Renal cortical epithelial cell (primary cell): ENCODE measurements at places on chromosomes 13 and 19. TPM values are rescaled to one million over a fixed set of nuclear protein-coding genes. Genes with fewer than 3 reads are reported as not detected.
A peak's percentile ranks its signal among the peaks of the same experiment; 100 is the strongest.

Gene VSTM2B
- not detected in 2 replicates for total RNA-seq

DNA sequence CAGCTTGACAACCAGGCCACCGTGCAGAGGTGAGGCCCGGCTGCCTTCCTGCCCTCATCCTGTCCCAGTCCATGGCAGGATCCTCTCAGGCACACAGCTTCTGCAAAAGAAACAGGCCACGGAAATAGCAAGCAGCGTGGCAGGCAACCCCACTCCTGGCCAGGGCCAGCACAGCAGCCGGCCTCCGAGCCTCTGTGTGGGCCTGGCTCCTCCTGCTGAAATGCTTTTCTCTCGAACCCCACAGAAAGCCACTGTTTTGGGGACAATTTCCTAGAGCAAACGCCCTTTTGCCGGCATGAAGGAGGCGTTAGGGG, 39.5 kb upstream of the F7 start:
- no peak for DNase-seq

DNA sequence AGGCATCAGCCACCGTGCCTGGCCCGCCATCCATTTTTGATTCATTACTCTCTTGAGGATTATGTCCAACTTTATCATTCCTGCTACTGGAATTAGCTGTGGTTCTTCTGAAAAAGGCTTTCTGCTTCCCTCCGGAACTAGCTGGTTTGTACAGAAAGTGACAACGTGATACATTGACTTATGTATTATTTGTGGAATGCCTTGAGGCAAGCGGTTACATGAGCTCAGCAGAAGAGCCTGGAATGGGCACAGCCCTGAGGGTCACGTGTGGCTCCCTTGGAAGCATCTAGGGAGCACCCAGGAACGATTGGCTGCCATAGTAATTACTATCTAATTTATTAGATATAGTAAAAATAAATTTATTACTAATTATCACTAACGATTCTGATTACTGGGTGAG, 14.4 kb upstream of the RETN start:
- DNase-seq = no peak

Gene FLT3
- under 0.01 and 0.17 TPM in 2 replicates for total RNA-seq

- DNase-seq = no peak
These were observed 199.5 kb downstream of the ATP8A2 start for GRCh38 chr13:25571237-25571636.

GRCh38 chr19:570937-571565, 1.3 kb upstream of the BSG start:
- peak; percentile 41 for DNase-seq

Gene WDR88
- total RNA-seq = not detected in 2 replicates

DNA sequence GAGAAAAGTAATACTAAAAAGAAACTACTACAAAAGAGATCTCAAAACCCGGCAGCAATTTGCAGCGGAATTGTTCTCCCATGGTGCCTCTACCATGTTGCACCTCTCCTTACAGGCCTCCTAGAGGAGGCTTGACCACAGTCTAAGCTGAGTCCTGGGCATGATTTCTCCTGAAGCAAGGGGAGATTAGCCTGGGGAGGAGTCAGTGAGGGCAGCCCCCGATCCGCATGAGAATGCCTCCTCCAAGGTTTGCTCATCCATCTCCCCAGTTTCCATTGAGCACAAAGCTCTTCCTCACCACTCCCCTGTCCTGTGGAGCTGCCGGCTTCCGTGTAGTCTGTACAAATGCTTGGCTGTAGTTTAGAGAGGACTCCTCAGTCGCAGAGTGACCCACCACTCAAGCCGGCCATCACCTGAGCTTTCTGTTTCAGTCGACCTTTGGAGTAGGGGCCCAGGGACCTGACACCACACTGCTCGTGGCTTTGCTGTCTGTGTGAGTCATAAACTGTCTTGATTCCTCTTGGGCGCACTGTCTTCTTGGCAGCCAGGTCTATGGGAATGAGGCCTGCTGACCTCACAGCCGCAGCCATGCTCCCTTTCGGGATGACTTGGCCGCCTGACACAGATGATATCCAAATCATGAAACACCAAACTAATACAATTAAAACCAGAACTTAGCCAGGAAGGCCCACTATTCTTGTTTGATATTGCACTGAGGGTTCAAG, 72.3 kb downstream of the C1QTNF9 start:
- DNase-seq = no peak

- peak; percentile 41 for DNase-seq
These were observed 145.1 kb downstream of the PCCA start for GRCh38 chr13:100234006-100234405.

DNA sequence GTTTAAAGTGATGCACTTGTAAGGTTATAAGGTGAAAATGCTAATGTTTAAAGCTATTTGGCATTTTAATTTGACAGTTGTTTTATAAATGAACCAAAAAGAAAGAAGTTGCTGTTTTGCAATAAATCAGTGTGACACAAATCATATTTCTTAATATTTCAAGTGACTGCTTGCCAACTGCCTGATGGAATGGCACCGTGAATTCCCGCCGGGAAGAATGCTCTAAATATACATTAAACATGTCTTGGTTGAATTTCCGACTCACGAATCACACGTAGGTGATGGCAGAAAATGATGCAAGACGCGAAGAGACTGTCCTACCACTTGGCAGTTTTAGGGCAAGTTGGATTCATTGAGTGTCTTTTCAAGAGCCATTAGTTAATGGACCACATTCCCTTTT, 3.1 kb upstream of the GJB2 start:
- no peak for DNase-seq

DNA sequence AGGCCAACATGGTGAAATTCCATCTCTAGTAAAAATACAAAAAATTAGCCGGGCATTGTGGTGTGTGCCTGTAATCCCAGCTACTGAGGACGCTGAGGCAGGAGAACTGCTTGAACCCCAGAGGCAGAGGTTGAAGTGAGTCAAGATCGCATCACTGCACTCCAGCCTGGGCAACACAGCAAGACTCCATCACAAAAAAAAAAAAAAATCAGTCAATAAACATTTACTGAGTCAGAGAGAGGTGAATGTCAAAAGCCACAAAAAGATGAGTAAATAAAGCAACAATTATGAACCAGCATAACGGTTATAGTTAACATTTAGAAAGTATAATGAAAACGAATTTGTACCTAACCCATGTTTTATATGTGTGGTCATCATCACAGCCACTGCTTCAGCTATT, 23.1 kb downstream of the PSPC1 start:
- DNase-seq = no peak

DNA sequence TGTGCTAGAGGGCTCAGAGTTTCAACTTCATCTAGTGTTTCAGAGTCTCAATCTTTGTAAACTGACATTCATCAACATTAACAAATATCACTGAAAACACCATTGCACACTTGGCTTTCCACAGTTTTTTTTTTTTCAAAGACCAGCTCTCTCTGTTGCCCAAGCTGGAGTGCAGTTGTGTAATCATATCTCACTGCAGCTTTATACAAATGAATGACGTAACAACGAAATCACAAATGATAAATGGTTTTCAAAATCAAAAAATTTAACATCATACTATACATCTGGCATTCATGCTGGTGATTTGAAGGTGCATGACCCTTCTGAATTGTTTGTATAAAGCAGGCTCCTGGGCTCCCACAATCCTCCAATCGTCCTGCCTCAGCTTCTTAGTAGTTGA, 248.0 kb upstream of the TMTC4 start:
- no peak for DNase-seq

DNA sequence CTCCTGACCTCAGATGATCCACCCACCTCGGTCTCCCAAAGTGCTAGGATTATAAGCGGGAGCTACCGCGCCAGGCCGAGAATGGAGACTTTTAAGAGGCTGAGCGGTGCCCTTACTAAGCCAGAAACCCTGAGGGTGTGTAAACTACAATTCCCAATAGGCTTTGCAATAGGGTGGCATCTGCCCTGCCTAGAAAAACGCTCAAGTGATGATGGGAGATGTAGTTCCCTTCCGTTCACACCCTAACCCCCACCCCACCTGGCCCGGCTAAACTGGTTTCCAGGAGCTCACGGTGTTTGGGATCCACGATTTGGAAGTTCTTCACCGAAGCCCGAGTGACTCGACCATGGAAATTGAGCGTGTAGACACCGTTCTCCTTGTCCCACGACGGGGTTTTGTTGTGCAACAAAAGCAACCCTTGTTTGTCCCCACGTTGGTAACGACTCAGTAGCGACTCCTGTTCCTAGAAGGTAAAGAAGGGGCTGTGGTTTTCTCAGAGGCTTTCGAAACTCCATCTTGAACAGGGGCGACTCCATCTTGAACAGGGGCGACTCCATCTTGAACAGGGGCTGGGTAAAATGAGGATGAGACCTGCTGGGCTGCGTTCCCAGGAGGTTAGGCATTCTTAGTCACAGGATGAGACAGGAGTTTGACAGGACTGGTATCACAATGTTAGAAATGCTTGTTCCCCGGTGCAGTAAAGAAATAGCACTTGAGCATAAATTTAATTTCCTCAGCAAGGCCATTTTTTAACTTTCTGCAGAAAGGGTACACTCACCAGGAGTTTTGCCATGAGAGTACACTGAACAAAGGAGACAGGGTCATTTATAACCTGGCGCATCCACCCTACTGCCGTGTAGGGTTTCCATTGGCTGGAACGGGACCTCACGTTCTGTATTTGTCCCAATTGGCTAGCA, 9.8 kb downstream of the PPP1R15A start:
- no peak for DNase-seq

- DNase-seq = no peak
These were observed 176.9 kb downstream of the TBC1D4 start for GRCh38 chr13:75305059-75305458.

Gene OLFM4
- 0.20 and 0.87 TPM in 2 replicates for total RNA-seq

Gene PET100
- 15.3 and 27.6 TPM in 2 replicates for total RNA-seq

- no peak for DNase-seq
These were observed 1.3 kb upstream of the SHANK1 start for GRCh38 chr19:50720921-50721381.

- no peak for DNase-seq
These were observed 199.2 kb downstream of the LACC1 start for GRCh38 chr13:44078806-44079376.

GRCh38 chr13:25232937-25233515, 54.3 kb downstream of the MTMR6 start:
- peak; percentile 63 for DNase-seq

DNA sequence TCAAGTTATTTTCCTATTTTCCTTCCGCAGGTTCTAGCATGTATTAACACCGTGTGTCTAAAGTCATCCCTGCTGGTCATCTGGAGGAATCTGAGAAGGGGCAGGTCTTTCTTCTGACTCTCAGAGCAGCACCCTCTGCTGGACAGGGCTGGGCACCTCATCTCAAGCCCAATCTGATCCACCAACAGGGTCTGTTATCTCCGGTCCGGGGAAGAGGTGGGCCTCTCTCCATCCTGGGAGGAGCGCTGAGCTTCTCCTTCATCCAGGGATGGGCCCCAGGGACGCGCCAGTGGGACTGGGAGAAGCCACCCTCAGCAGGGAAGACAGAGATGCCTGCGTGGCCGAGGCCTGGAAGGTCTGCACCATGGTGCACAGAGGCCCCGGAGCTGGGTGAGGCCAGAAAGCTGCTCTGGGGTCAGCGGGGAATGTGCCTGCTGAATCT, 26.0 kb upstream of the ZNF331 start:
- peak; percentile 19 for DNase-seq

DNA sequence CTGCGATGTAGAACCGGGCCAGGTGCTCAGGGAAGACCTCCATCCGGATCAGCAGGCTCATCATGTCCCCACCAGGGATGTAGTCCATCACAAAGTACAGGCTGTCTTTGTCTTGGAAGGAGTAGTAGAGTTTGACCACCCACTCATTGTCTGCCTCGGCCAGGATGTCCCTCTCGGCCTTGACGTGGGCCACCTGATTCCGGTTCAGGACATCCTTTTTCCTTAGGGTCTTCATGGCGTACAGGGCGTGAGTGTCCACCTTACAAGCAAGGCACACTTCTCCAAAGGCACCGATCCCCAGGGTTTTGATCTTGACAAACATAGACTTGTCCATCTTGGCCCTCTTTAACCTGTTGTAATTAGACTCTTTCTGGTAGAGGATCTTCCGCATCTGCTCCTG, 78.0 kb downstream of the LATS2 start:
- no peak for DNase-seq

DNA sequence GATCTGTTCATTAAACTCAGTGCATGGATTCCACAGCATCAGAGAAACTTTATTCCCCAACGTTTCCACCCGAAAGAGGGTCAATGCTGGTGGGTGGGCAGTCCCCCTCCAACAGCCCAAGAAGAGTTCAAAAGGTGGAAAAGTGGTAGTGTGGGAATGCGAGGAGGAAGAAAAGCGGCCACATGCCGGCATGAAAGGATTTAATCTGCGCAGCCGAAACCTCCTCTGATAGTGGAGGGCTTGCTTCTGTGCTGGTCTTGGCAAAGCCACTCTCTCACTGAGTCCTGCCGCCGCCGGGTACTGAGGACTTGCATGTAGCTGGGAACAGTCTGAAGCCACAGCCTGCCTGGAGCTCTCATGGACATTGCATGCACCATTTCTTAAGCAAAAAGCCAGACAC, 136.2 kb upstream of the ZNF536 start:
- no peak for DNase-seq
